ENCODE measurements at places on chromosomes 3 and 15. TPM values are rescaled to one million over a fixed set of nuclear protein-coding genes. Genes with fewer than 3 reads are reported as not detected.

DNA sequence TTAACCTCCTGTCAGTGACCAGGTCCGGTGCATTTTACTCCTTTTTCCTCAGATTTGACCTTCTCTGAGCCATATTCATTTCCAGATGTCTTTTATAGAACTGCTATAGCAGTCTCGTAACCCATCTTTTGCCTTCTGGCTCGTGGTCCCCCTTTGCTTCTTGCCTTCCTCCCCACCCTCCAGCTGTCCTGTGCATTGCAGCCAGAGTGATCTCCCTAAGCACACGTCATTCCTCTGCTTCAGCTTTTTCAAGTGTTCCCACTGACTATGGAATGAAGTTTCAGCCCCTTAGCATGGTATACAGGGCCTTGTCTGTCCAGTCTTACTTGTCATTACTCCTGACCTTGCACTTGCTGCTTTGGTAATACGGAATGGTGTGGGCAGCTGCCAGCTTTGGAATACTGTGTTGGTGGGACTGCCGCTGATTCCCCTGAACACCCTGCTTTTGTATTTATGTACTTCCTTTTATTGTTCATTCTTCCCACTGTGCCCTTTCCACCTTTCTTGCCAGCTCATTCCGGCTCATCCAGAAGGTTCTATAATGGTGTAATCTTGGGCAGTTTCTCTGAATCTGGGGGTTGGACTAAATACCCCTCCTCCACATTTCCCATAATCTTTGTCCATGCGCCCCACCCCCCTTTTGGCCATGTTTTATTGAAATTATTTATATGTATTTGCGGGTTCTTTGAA lies 38.9 kb downstream of the SLC25A26 start:
- DNase-seq, result no peak

- no peak for DNase-seq
Measured at GRCh38 chr3:123667784-123668183, 82.9 kb upstream of the HACD2 start.

- no peak for DNase-seq
Measured at GRCh38 chr3:8777978-8778267, 8.5 kb upstream of the OXTR start.

GRCh38 chr15:80015156-80015555 lies 44.2 kb upstream of the BCL2A1 start:
- no peak for DNase-seq

DNA sequence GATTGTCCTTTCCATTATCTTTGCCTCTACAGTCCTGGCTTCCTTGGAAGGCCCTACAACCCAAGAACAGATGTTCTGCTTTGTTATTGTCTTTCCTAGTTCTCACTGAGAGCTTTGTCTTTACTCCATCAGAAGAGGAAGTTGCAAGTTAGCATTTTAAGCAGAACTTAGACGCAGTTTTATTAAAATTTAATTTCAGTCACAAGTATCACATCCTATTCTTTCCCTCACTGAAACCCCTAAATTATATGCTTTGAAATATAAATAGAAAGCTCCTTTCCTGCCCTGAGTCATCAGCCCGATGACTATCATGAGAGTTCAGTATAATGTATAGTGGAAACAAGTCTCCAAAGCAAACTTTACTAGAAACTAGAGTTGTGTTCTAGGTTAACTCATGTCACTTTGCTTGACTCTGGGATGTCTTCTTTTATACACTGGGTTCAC lies 291.2 kb upstream of the RBMS3 start:
- no peak for DNase-seq

DNA sequence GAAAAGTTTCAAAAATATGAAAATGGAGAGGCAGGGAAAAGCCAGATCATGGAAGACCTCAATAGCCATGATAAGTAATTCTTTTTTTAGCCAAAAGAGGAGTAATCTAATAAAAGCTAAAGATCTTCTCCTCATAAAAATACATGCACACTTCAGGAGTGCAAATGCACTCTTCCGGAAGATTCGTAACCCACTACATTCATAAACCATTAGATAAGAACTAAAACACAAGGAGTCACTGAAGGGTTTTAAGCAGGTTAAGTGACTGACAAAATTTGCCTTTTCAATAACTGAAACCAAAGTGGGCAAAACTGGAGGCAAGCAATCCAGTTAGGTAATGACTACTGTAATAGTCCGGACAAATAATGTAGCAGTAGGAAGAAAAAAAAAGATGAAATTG lies 46.0 kb downstream of the UBE3A start:
- DNase-seq, result no peak

FAM174B gene
- 16.2 TPM for total RNA-seq

DNA sequence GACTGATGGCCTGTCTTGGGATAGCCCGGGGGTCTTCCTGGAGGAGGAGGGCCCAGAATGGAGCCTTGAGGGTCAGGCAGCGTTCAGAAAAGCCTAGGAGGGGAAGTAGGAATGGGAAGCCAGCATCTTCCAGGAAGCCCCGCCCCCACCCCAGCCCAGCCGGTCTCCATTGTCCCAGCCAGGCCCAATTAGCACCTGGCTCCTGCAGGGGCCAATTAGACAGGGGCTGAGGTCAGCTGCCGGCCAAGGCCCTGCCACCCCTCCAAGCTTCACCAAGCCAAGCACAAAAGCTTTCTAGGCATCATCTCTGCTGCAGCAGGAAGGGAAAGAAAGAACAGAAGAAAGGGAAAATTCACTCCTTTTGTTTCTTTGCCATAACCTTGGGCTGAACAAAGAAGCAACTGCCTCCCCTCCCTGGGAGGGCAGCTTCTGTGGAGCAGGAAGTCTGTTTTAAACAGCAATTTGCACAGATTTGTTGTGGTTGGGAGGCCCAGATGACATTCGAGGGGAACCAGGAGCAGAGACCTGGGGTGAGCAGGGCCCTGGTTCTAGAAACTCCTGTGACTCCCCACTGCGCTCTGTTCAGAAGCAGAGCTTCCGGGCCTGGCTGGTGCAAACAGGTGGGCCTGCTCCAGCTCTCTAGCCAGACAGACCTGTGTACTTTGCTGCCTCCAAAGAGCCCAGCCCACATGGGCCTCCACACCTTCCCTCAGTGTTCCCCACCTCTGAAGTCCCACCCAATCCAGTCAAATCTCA lies 47.7 kb downstream of the CYP11A1 start:
- DNase-seq, result peak; percentile 7

DNA sequence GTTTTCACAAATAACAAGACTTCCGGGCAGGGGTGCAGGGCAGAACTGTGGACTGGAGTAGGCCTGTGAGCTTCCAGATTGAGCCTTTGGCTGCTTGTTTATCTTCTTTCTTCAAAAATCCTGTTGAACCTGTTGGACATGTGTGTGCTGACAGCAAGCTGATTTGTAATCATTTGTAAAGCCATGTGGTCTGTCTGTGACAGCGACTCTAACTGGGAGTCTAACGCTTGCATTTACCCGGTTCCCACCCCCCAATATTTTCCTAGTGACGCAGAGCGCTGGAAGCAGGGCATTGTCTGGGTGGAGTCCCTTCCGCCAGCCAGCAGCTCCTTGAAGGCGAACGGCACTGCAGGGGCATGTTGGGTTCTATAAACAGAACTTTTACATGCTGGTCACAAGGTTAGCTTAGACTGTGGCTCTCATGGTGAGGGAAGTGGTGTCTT lies 85.7 kb upstream of the MYZAP start:
- peak; percentile 55 for DNase-seq

GRCh38 chr3:61985020-61985419 lies 388.3 kb downstream of the FEZF2 start:
- DNase-seq, result no peak

- DNase-seq, result no peak
Measured at GRCh38 chr15:49088996-49089395, 42.8 kb upstream of the SECISBP2L start.

SLC12A1 gene
- not detected for total RNA-seq

GRCh38 chr3:183092256-183092655 lies 7.0 kb downstream of the MCCC1 start:
- DNase-seq, result no peak

BDH1 gene
- total RNA-seq, result 13.0 TPM

GRCh38 chr15:52010633-52011595 lies 8.1 kb upstream of the MAPK6 start:
- DNase-seq, result no peak

- no peak for DNase-seq
Measured at GRCh38 chr3:27848826-27849225, 126.7 kb upstream of the EOMES start.

LRRC2 gene
- total RNA-seq, result 2.8 TPM

DNA sequence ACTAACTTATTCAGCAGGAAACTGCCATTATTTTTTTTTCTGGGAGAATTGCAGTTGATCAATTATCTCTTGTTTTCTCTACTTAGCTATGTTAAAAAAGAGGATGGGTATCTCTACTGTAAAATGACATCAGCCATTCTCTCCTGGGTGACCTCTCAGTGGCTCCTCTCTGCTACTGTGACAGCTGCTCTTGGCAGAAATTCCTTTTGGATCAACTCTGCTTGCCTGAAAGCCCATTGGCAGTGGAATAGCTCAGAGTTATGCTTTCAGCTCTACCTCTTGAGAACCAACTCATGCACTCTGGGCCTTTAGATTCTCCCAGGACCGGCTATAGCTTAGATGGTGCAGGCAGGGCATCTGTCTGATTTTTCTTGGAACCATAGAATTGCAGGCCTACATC lies 99.9 kb upstream of the GAP43 start:
- peak; percentile 4 for DNase-seq

DNA sequence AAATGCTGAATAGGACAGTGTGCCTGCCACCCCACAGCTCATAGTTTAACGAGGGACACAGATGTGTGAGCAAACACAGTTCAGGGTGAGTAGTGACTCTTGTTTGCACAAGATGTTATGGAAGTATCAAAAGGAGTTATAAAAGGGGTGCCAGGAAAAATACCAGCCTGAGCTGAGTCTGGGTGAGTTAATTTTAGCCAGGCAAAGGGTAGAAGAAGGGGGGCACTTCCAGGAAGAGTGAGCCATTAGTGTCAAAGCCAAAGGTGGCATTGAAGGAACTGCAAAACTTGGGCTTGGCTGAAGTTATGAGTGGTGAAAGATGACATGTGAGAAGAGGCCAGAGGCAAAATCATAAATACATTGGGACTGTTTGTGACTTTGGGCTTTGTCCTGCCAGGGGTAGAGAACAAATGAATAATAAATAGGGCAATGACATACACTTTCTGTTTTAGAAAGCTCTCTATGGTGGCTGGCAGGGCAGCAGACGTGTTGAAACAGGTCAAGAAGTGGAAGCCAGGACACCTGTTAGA lies 1.9 kb upstream of the SPPL2A start:
- DNase-seq, result no peak

DNA sequence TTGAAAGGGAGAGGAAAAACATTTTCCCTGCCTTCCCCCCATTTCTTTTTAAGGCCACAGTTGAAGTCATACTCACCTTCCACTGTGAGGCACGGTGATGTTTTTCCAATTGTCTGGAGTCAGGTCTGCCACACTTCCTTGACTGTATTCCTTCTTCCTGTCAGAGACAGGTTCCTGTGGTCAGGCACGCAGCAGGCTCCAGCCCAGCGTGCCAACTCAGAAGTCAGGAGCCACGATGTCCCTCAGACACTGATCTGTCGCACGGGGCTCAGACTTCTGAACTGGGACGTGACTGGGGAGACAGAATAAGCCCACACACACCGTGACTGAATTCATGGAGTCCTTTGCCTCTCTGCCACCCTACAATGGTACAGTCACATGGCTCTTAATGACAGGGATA lies 41.2 kb upstream of the ADAMTS9 start:
- peak; percentile 6 for DNase-seq

GRCh38 chr15:99486371-99487336 lies 79.1 kb upstream of the MEF2A start:
- DNase-seq, result peak; percentile 70

SLC51A gene
- total RNA-seq, result 0.49 TPM

GRCh38 chr15:99921101-99921500 lies 187.9 kb upstream of the LYSMD4 start:
- DNase-seq, result peak; percentile 72

- DNase-seq, result no peak
Measured at GRCh38 chr3:143590660-143591059, 257.6 kb downstream of the SLC9A9 start.

DNA sequence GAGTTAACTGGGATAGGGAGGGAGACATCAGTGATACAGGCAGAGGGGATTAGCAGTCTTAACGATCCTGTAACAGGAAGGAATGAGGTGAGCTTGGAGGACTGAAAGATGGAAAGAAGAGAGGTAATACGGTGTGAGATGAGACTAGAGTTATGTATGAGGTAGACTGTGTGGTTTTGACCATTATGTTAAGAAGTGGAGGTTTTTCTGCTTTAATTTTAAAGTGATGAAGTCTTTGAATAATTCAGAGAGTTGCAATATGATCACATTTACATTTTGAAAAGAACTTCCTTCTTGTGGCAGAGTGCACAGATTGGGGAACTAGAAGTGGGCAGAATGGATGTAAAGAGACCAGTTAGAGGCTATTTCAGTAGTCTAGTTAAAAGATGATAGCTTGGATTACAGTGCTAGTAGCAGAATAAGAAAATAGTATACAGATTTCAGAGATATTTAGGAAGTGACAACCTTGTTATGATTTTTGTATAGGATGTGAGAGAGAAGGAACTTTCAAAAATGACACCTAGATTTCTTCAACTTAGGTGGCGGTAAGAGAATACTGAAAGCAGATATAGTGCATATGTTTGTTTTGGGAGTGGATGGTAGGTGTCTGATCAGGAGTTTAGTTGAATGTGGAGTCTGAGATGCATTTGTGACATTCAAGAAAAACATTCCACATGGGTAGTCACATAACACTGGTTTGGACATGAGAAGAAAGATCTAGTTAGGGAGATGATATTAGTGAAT lies 40.5 kb downstream of the STT3B start:
- DNase-seq, result no peak

GRCh38 chr3:178456621-178457285 lies 79.5 kb upstream of the KCNMB2 start:
- peak; percentile 20 for DNase-seq

- DNase-seq, result peak; percentile 93
Measured at GRCh38 chr3:79253704-79254103, 514.1 kb downstream of the ROBO1 start.

GRCh38 chr3:143001034-143001368 lies 369 bp upstream of the U2SURP start:
- no peak for DNase-seq

- no peak for DNase-seq
Measured at GRCh38 chr3:115401851-115402501, 221.3 kb upstream of the GAP43 start.

- peak; percentile 12 for DNase-seq
Measured at GRCh38 chr15:64105113-64105704, 9.4 kb downstream of the SNX1 start.

GRCh38 chr3:175163686-175164085 lies 304.6 kb downstream of the NAALADL2 start:
- DNase-seq, result peak; percentile 9

DNA sequence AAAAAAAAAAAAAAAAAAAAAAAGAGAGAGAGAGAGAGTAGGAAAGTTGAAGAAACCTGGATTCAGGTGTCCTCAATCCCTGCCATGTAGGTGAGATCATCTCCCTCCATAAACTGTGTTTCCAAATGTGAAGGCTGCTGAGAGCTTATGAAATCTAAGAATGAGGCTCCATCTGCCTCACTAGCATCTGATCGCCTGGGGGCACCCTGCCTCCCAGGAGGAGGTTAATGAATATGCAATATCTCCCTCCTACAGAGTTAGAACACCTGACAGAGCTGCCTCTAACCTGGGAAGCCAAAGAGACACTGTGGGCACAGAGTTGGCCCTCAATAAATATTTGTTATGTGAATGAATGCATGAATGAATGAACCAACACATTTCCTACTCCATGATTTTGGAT lies 23.8 kb upstream of the ZNF148 start:
- no peak for DNase-seq
